ENCODE measurements at places on chromosomes 7 and 10. TPM values are rescaled to one million over a fixed set of nuclear protein-coding genes. Genes with fewer than 3 reads are reported as not detected.

- no peak for DNase-seq
These were observed 81.7 kb downstream of the CD36 start for GRCh38 chr7:80720146-80720545.

- no peak for DNase-seq
These were observed 1.8 kb downstream of the A1CF start for GRCh38 chr10:50883629-50884028.

- no peak for DNase-seq
These were observed 152.1 kb upstream of the RHOBTB1 start for GRCh38 chr10:61096056-61096455.

DNA sequence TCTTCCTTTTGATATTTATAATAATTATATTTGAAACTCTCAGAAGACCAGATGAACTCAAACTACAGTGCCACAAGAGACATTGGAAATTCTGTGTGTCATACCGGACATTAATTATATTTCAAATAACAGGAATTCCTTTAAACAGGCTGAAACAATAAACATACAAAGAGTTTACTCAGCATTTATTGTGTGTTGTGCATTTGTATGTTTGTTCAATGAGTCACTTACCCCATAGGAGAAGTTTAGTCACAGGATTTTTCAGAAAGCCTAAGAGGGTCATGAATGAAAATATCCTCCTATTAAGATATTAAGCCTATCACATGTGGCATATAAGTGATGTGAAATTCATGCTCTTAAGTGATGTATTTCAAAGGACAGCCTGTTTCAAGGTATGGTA is 566.8 kb downstream of the CNTNAP2 start:
- DNase-seq: no peak

Gene CDC14C
- 0.07 TPM for total RNA-seq

DNA sequence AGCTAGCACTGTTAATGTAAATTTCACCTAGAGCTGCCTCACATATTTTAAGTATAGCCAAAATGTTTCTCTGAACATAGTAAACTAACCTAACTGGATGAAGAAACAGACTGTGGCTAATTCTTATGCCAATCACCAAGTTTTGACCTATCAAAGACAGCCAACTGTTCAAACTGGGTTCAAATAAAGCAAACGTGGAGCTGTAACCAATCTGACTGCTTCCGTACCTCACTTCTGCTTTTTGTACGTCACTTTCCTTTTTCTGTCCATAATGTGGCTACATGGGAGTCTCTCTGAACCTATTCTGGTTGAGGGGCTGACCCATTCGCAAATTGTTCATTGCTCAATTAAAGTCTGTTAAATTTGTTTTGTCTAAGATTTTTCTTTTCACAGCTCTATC is 66.3 kb upstream of the ETV1 start:
- DNase-seq: no peak

GRCh38 chr10:30182191-30183054 is 123.0 kb upstream of the JCAD start:
- no peak for DNase-seq

Data from H7 (cell line).